Kidney tubule cell (primary cell): ENCODE measurements at places on chromosomes 12 and 14.

DNA sequence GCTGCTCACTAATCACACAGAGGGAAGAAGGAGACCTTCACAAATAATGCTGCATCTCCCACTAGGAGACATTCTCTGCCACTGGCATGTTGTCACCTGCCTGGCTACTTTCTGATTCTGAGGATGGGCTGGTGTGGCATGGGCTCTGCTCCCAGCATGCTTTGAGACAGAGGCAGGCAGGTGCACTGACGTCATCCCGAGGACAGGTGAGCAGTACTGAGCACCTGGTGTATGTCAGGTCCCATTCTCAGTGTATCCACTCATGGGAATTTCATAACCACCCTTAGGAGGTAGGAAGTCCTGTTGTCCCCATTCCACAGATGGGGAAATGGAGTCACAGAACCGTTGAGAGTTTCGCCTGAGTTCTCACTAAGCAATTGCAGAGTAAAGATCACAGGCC, 597.9 kb downstream of the VRK1 start:
- DNase-seq, result no peak

GRCh38 chr12:105257321-105257728, 21.4 kb upstream of the APPL2 start:
- DNase-seq, result peak; percentile 86

DNA sequence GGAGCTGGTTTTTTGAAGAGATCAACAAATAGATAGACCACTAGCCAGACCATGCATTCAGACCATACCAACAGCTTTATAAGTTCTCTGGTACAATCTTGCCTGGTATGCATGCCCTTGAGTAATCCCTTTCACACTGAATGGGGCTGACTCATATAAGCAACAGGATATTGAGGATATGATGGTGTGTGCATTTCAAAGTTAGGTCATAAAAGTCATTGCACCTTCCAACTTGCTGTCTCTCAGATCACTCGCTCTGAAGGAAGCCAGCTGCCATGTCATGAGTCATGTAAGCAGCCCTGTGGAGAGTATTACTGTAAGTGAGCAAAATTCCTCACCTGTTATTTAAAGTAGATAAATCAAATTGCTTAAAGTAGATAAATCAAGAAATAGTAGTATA, 45.0 kb upstream of the OR6J1 start:
- peak; percentile 97 for DNase-seq

- peak; percentile 5 for DNase-seq
These were observed 283.1 kb upstream of the SOX5 start for GRCh38 chr12:24232531-24232930.

DNA sequence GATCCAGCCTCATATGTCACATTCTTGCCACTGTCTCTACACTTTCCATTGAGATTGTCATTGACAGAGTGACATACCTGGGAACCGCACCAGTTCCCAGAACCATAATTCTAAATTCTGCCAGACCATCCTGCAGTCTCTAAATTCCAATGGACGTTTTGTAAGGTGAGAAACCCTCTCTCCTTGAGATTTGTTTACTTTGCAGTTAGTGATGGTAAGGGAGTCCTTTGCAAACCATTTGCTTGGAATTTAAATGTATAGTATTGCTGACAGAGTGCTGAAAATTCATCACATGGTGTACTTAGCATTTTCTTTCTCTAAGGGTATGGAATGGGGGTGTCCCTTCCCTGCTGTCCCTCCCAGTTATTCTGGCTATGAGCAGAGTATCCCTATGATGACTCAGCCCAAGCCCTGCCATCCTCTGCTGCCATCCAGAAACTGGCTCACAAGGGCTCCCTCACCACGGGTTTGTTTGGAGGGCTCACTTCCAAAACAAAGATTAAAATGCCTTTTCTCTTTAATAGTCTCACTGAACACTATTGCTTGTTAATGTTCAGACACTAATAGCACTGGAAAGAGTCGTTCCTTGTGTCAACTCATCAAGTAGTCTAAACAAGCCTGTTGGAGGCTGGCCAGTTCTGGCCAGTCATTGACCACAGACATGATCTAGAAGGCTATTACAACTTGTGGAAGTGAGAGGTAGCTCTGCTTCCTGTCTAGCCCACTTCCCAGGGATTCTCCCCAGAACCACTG, 129.0 kb upstream of the HMGA2 start:
- DNase-seq, result peak; percentile 100

DNA sequence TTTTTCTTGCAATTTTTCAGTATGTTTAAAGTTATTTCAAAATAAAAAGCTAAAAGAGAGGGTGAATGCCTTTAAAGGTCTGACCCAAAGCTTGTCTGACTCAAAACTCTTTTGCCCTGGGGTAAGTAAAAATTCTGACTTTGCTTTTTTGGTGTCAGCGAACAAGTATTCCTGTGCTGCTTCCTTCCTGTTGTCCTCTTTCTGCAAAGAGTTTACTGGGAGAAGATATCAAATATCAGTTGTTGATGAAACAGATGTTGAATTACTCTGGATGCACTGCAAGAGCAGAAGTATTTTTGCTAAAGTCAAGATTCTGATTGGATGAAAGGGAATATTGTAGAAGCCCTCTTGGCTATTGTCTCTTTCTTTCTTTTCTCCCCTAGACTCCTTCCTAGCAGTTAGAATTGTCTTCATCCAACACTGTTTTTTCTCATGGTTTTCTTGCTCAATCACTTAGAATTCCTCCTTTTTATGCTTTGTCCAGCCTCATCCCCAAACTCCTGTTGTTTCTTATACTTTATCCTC, 62.0 kb downstream of the DACT1 start:
- DNase-seq, result no peak

DNA sequence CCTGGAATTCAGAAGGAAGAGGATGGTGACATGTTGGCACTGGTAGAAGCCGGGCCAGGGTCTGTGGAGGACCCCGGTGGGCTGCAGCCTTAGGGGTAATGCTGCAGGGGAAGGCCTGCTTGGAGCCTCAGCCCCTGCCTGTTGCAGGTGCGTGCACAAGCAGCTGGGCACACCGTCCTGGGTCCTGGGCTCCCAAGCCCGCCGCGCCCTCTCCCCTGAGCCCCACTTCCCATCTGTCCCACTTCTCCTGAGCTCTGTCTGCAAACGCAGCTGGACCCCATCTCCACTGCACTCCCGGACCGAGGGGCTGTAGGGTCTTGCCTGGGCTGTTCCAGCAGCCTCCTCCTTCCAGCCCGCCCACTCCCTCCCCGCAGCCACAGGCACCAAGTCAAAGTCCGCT, 116.8 kb downstream of the GLT1D1 start:
- DNase-seq, result no peak

DNA sequence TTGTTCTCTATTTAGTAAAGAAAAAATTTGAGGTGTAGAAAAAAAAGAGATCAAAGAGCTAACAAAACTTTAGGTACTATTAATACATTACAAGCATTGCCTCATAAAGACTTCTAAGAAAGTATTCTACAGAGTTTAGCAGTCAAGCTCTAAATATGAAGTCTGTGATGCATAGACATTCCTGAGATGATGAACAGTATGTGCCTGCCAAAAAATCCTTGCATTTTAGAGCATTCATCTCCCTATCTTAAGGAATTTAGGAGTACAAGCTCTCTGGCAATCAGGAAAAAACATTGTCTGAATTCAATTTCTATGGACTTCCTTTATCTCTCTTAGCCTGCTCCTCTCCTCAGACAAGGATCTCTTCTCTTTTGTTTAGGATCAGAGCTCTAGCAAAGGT, 202.6 kb upstream of the LRFN5 start:
- no peak for DNase-seq

GRCh38 chr14:79575032-79575431, 636.3 kb downstream of the DIO2 start:
- no peak for DNase-seq

- DNase-seq, result no peak
These were observed 158.8 kb downstream of the PHLDA1 start for GRCh38 chr12:75872762-75873161.

GRCh38 chr12:120404271-120404670, 33.6 kb upstream of the COX6A1 start:
- DNase-seq, result no peak

- no peak for DNase-seq
These were observed 22.3 kb upstream of the PWP1 start for GRCh38 chr12:107663277-107663676.

DNA sequence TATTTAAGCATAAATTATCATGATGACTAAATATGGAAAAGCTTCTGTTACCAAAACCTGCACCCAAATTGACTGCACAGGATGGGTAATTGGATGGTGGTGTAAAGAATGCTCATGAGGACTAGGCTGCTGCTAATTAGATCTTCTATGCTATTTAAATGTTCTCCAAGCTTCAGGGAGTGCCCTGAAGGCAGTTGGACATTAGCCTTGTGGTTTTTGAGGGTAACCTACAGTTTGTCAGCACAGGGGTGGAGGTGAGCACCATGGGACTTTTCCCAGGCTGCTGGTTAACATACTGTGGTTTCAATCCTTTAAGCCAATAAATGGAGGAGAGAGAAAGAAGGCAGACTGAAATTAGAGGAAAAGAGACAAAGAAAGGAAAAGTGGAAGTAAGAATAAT, 145.0 kb downstream of the WIF1 start:
- peak; percentile 45 for DNase-seq

- no peak for DNase-seq
These were observed 700.5 kb upstream of the STXBP6 start for GRCh38 chr14:25750436-25750835.

GRCh38 chr12:119594399-119594730, 791 bp downstream of the TMEM233 start:
- DNase-seq, result peak; percentile 36

GRCh38 chr14:44830371-44830770, 131.4 kb downstream of the KLHL28 start:
- DNase-seq, result no peak

- no peak for DNase-seq
These were observed 337.8 kb downstream of the ADAMTS20 start for GRCh38 chr12:43214166-43214565.

GRCh38 chr14:88044776-88045446, 40.0 kb downstream of the GPR65 start:
- DNase-seq, result no peak

DNA sequence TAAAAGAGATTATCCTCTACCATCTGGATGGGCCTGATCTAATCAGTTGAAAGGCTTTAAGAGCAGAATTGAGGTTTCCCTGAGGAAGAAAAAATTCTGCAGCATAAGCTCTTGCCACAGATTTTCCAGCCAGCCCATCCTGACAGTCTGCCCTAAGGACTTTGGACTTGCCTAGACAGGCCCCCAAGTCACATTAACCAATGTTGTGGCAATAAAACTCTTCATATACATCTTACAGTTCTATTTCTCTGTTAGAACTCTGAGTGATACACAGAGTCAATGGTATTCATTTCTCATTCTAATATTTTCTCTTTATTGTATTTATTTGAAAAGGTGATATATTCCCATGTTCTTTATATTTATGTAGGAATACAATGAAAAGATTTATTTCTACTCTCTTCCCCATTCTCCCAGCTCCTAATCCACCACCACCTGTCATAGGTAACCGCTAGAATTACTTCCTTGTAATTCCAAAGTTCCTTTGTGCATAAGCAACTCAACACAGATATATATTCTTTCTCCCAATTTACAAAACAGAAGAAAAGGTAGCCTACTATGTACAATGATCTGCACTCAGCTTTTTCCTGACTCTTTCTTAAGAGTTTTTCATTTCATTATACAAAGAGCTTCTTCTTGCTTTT, 182.1 kb downstream of the CAPZA3 start:
- no peak for DNase-seq

GRCh38 chr12:77070800-77071449, 5.6 kb upstream of the E2F7 start:
- DNase-seq, result no peak

- peak; percentile 28 for DNase-seq
These were observed 3.0 kb downstream of the PAWR start for GRCh38 chr12:79687711-79688260.

DNA sequence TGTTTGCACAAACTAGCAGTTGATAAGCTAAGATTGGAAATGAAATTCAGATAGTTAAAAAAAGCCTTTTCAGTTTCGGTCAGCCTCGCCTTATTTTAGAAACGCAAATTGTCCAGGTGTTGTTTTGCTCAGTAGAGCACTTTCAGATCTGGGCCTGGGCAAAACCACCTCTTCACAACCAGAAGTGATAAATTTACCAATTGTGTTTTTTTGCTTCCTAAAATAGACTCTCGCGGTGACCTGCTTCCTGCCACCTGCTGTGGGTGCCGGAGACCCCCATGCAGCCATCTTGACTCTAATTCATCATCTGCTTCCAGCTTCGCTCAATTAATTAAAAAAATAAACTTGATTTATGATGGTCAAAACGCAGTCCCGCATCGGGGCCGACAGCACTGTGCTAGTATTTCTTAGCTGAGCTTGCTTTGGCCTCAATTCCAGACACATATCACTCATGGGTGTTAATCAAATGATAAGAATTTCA, 335.6 kb downstream of the TMEM121 start:
- no peak for DNase-seq

DNA sequence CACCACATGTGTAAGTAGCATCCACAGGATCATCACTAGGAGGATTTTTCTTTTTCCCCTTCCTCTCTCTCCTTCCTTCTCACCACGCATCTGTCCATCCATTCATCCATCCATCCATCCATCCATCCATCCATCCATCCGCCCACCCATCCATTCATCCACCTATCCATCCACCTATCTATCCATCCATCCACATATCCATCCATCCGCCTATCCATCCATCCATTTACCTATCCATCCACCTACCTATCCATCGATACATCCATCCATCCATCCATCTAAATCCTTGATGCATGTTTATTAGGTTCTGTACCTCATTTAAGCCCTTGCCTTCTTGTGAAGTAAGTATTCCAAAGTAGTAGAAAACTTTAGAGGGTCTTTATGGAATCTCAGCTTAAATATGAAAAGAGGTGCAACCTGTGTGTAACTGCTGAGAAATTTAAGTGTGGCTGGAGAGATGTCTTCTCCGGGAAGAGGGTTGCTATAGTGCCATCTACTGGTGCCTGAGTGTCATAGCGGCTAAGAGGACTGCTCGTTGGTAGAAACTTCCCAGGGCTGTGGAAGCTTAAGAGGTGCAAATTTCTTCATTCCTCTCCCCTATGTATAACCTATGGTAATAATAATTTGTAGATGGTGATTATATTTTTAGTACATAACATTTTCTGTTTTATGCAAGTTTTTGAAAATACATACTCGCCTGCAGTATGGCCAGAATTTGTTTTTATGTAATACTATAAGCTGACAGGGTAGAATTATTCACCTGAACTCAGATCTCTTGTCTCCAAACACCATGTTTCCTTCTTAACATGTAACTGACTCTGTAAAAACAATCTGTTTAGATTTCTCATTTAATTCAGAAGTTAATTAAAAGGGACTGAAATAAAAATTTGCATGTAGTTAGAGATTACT, 46.0 kb downstream of the MYO1H start:
- DNase-seq, result peak; percentile 62

DNA sequence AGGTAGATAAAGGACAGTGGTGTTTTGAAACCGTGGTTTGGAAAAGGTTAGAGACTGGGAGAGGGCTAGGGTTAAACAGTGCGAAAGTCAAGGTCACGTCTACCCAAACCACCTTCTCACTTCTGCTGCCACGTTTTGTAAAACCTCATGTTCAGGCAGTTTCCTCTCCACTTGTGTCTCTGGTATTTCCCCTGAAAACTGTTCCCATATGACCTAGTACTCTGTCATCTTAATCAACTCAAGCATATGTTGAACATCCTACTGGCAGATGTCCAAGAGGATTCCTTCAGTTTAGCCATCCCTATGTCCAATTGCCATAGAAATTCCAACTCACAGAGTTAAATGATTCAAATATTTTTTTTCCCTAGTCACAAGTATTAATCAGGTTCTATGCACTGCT, 17.4 kb downstream of the CLEC4C start:
- no peak for DNase-seq
